NCI-H1048 (cell line): ENCODE measurements at places on chromosomes 5 and 9.

DNA sequence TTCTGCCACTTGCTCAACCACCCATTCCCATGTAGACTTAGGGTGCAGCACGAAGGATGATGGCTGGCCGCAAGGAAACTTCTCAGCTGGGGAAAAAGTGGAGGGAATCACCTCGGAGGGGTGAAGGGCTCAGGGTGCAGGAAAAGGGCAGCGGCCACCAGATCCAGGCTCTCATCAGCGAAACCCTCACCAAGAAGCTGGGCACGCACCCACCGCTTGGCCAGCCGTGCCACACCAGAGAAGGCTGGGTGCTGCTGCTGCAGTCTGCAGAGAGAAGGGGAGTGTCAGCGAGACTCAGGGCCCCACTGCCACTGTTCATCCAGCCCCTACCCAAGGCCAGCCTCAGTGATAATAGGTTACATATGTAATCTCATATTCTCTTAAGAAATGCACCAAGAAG, 8.6 kb downstream of the NOL6 start:
- DNase-seq: no peak

GRCh38 chr9:31554941-31555340, 829.5 kb upstream of the ACO1 start:
- DNase-seq: no peak

DNA sequence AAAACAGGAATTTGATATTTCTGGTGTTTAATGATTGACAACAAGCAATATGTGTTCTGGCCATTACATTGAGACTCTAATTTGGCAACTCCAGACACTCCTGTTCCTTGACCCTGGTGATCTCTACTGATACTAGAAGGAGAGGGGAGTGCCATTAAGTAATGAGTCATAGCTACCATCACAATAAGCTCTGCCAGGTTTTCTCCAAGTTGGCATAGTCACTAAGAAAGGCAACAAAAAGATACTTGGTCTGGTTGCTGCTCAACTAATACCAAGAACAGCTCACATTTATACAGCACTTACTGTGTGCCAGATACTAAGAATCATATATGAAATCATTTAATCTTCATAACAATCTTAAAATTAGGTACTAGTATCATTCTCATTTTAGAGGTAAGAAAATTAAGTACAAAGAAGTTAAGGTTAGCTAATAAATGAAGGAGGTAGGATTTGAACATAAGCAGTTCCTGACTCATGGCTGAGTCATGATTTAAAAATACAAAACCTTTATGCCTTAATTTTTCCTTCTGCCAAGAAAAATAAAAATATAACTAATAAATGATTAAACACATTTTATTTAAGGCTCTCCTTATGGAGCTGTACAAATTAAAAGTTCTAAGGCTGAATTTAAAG, 19.9 kb upstream of the PRXL2C start:
- DNase-seq: no peak

DNA sequence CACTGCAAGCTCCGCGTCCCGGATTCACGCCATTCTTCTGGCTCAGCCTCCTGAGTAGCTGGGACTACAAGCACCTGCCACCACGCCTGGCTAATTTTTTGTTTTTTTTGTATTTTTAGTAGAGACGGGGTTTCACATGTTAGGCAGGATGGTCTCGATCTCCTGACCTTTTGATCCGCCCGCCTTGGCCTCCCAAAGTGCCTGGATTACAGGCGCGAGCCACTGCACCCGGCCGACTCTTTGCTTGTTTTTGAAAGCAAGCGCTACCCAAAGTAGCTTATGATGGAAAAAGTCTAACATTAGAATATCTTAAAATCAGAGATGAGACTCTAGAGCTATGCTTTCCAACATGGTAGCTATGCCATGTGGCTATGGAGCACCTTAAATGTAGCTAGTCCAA, 585.5 kb upstream of the ITGA1 start:
- no peak for DNase-seq

- no peak for DNase-seq
These were observed 33.5 kb downstream of the ANXA6 start for GRCh38 chr5:151123897-151124751.

GRCh38 chr5:135344349-135344748, 54.7 kb downstream of the MACROH2A1 start:
- DNase-seq: no peak

DNA sequence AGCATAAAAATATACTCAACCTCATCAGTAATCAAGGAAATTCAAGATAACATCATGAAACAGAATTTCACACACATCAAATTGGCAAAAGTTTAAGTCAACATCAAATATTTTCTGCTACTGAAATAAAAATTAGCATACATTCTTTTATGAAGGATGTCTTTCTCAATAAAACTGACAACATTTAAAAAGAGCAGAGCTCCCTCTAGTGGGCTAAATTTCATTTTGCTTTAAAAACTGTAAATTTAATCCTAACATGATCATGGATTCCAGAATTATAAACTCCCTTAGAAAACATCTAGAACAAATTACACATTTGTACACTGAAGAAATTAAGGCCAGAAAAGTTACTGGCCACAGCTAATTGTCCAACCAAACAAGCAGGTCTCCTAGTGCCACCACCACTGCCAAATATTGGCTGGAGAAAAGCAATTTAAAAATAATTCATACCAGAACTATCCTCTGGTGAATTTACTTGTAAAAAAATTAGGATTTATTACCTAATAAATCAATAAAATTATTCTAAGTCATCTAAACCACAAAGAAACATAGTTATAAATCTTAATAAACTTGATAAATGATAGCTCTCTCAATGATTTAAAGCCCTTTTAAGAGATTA, 31.2 kb downstream of the DEPDC1B start:
- no peak for DNase-seq

DNA sequence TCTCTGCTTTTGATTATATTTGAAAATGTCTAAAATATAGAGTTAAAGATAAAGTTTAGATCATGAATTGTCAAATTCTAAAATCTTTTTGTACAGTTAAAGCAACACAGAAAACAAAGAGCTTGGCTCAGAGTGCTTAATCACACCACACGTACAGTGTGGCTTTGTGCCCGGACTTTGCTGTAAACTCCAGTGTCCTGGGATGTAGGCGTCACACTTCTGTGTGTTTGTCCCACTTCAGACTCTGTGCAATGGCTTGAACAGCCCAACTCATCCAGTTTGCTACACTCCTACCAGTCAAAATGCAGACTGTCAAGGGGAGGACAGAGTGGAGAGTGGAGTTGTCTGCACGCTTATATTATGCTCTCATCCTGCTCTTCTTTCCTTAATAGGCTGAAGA, 45.3 kb downstream of the SMARCA2 start:
- DNase-seq: no peak

GRCh38 chr5:146580237-146580636, 64.2 kb upstream of the GPR151 start:
- no peak for DNase-seq

DNA sequence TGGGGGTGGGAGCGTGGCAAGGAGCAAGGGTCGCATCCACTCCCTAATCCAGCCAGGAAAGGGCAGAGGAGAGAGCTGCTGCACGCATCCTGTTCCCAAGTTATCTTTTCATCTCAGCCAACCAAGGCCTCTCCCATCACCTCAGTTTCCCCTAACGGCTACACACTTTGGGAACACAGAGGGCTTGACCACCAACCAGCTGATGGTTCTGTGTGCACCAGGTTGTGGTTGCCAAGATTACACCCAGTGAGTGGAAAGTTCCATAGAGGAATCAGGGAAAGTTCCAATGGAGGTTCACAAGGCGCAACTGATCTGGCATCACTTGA, 53.9 kb downstream of the ADAM19 start:
- no peak for DNase-seq

DNA sequence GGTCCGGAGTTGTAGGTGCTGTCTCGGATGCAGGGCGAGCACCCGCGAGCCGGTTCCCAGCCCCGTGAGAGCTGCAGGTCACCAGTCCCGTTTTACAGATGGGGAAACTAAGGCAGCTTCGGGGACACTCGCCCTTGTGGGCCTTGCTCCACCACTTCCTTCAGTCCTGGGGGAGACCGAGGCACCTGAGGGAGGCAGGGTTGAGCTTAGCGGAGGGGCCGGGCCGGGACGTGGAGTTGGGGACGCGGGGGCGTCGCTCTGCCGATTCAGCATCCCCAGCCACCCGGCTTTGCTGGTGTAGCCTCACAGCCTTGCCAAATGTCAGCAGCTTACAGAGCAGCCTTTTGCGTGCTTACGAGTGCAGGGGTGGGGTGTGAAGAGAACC, 530 bp downstream of the BBLN start:
- no peak for DNase-seq

- no peak for DNase-seq
These were observed 1059.1 kb upstream of the DMAC1 start for GRCh38 chr9:8858596-8859161.

DNA sequence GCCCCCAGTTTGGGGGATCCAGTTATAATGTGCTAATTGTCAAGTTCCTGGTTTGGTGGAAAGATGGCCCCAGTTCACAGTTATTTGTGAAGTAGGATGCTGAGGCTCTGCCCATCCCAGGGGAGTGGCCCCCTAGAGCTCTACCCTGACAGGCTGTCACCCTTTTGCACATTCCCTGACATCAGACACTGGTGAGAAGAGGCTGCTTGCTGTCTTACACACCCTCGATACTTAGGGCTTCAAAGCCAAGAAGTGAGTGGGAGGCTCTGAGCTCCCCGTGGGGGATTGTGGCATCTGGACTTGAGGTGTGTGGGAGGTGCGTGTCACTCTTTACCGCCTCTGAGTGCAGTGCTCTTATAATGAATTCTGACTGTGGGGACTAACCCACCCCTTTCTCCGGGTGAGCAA, 168.5 kb downstream of the DOCK2 start:
- no peak for DNase-seq

- no peak for DNase-seq
These were observed 172.2 kb downstream of the HSD17B3 start for GRCh38 chr9:96129747-96130146.

DNA sequence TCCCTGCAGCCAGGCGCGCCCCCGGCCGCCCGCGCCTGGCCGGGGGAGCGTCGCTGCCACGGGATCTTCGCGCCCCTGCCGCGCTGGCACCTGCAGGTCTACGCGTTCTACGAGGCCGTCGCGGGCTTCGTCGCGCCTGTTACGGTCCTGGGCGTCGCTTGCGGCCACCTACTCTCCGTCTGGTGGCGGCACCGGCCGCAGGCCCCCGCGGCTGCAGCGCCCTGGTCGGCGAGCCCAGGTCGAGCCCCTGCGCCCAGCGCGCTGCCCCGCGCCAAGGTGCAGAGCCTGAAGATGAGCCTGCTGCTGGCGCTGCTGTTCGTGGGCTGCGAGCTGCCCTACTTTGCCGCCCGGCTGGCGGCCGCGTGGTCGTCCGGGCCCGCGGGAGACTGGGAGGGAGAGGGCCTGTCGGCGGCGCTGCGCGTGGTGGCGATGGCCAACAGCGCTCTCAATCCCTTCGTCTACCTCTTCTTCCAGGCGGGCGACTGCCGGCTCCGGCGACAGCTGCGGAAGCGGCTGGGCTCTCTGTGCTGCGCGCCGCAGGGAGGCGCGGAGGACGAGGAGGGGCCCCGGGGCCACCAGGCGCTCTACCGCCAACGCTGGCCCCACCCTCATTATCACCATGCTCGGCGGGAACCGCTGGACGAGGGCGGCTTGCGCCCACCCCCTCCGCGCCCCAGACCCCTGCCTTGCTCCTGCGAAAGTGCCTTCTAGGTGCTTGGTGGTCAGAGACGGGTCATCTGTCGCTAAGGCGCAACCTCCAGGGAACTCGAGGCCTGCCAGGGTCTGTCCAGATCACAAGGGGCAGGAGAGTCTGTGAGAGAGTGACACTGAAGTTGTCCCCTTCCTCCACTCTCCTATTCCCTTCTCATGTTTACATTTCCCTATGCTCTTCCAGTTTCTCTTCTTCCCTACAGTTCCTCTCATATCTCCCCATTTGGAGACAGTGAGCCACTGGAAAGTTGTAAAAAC, 1.3 kb downstream of the GPR150 start:
- DNase-seq: no peak

- DNase-seq: no peak
These were observed 60.1 kb downstream of the SCAMP1 start for GRCh38 chr5:78420548-78420947.

DNA sequence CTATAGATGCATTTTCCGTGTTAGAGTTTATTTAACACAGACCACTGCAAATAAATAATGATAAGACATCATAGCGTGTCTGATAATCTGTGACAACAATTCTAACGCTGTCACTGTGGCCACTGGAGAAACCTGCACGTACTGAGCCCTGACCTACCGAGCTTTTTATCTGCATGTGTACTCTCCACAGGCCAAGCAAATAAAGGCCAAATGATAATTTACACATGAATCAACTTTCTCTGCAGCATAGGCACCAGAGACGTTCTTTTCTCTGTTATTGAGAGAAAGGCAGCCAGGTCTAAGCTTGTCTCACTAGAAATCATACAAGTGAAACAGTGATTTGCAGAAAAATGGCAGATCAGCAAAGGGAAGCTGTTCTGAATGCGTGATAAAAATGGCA, 75.8 kb downstream of the POU5F2 start:
- DNase-seq: no peak

GRCh38 chr5:67610186-67610912, 413.8 kb upstream of the CD180 start:
- DNase-seq: no peak

DNA sequence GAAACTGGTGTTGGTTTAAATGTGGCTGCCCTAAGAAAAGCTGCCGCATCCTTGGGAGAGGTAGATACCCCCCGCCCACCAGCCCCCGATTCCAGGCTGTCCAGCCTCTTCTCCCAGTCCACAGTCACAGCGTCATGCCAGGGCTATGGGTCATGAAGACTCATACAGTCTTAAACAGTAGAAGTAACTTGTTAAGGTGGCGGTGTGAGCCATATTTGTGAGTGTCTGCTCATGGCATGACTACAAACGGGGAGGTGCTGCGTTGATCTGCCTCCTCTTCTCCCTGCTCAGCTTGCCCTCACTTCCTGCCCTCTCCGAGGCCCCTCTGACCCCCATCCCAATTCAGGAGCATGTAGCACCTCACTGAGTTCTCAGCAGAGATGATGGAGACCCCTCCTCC, 20.8 kb downstream of the FGD3 start:
- no peak for DNase-seq

- no peak for DNase-seq
These were observed 1.3 kb upstream of the OR13J1 start for GRCh38 chr9:35871545-35871944.

DNA sequence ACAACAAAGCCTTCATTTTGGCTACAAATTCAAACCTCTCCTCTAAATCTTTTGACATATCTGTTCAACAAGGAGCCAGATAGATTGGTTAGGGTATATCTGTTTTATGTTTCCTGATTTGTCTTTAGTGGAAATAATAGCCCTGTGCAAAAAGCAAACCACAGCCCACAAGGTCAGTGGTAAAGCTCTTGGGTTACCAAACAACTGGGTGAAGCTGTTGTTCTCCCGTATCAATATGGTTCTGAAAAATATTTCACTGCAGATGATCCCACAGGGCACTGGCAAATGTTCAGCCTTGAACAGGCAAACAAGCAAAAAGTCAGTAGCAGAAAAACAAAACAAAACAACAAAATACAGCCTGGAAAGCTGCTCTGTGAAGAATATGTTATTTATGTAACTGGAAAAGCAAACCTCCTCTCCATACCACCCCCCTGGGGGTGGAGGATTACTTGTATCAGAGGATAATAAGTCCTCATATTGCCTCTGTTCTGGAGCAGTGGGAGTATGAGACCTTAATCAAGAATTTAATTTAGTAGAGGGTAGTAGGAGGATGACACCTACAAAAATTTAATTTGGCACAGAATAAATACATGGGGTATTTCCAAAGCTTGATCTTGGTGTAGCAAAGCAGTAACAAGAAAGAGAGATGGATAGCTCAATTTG, 20.8 kb upstream of the PTBP3 start:
- no peak for DNase-seq
